ENCODE measurements at places on chromosomes 11 and 22. TPM values are rescaled to one million over a fixed set of nuclear protein-coding genes. Genes with fewer than 3 reads are reported as not detected.

DNA sequence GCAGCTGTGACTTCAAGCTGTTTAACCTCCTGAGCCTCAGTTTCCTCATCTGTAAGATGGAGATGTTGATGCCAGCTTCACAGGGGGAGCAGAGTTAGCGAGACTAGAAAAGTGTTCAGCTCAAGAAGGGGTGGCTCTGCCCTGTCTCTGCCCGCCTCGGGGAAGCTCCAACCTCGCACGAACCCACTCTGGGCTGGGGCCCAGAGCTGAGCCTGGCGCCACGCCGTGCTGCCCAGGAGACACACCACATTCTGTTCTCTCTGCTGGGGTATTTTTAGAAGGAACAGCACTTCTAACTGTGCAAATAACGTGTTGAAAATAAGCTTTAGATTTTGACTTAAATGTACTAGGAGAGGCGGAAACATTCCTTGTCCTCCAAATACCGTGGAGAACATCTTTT is 74.1 kb downstream of the PHF21B start:
- DNase-seq: no peak

- DNase-seq: no peak
Observed at GRCh38 chr11:122632181-122632824, 23.2 kb upstream of the UBASH3B start.

DNA sequence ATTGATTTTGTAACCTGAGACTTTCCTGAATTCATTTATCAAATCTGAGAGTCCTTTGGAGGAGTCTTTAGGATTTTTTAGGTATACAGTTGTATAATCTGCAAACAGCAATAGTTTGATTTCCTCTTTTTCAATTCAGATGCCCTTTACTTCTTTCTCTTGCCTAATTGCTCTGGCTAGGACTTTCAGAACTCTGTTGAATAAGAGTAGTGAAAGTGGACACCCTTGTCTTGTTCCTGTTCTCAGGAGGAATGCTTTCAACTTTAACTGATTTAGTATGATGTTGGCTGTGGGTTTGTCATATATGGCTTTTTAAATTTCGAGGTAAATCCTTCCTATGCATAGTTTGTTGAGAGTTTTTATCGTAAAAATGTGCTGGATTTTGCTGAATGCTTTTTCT is 227.4 kb downstream of the CSNK2A3 start:
- DNase-seq: no peak

- no peak for DNase-seq
Observed at GRCh38 chr11:72015511-72016061, 16.9 kb downstream of the IL18BP start.

Gene PAMR1
- total RNA-seq: 0.66 TPM

- no peak for DNase-seq
Observed at GRCh38 chr11:332651-333480, 12.2 kb upstream of the IFITM3 start.

- DNase-seq: no peak
Observed at GRCh38 chr11:9025101-9025850, 21.5 kb upstream of the NRIP3 start.

- peak; percentile 49 for DNase-seq
Observed at GRCh38 chr22:36144886-36145541, 15.5 kb downstream of the APOL3 start.

- no peak for DNase-seq
Observed at GRCh38 chr22:19841641-19842392, 12.9 kb downstream of the GNB1L start.

GRCh38 chr11:103367650-103368049 is 258.4 kb downstream of the DYNC2H1 start:
- DNase-seq: no peak
